ENCODE measurements at places on chromosomes 7 and 10.

GRCh38 chr10:12844811-12845483 is 156.6 kb downstream of the CCDC3 start:
- DNase-seq, result no peak

GRCh38 chr7:12157517-12157916 is 53.6 kb upstream of the TMEM106B start:
- no peak for DNase-seq

GRCh38 chr10:12636571-12636970 is 287.2 kb downstream of the CAMK1D start:
- DNase-seq, result no peak

GRCh38 chr10:77236700-77237099 is 400.9 kb downstream of the KCNMA1 start:
- no peak for DNase-seq

GRCh38 chr7:26777385-26777784 is 87.0 kb downstream of the SKAP2 start:
- DNase-seq, result no peak

DNA sequence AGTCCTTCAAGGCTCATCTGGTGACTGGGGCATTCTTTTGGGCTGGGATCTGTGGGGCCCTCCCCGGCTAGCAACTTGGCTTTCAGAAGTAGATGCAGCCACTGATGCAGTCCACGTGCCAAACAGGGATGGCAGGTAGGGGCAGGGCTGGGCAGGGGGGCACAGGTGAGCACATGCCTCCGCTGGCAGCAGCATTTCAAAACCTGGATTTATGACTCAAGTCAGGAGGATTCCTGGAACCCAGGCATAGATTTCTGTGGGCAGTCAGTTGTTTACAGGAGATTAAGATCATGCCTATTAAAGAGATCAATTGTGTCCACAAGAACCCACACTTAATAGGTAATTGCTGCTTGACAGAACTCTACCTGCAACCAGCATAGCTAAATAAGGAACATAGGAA is 839 bp upstream of the HABP2 start:
- no peak for DNase-seq
